ENCODE measurements at places on chromosomes 5 and 9. TPM values are rescaled to one million over a fixed set of nuclear protein-coding genes. Genes with fewer than 3 reads are reported as not detected.

RIMOC1 gene
- polyA plus RNA-seq = 8.3 TPM

DBH gene
- polyA plus RNA-seq = 4.9 TPM

SLC36A2 gene
- not detected for polyA plus RNA-seq

TLE1 gene
- 82.9 TPM for polyA plus RNA-seq

CDHR2 gene
- polyA plus RNA-seq = 0.29 TPM

LCN9 gene
- not detected for polyA plus RNA-seq

ANAPC2 gene
- polyA plus RNA-seq = 36.9 TPM

SEMA6A gene
- 34.2 TPM for polyA plus RNA-seq

TTC16 gene
- polyA plus RNA-seq = not detected

Measured in brain (organoid and tissue), 16 donors.